ENCODE measurements at places on chromosomes 11 and 22.

DNA sequence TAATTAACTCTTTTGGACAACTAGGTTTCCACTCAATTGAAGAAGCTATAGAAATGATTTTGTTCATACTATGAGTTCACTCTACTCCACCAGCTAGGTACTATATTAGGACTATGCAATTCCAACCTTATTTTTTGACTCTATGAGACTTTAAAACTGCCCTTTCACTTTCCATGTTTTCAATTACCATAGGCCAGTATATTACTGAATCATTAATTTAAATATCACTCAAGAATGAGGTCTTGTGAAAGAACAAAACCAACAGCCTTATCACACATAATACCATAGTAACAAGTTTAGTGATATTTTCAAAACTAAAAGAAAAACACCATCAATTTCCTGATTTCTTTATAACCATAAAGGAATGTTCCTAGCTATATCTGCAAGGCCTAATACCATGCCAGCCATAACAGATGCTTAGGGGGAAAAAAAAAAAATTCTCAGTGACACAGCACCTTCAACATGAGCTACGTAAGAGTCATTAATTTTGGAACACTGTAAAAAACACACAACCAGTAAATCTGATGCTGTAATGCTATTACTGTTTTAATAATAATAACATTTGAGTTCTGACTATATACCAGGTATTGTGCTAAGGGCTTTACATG is 6.1 kb downstream of the DCUN1D5 start:
- DNase-seq = no peak

GRCh38 chr22:46537225-46537945 is at the start of gene CELSR1:
CELSR1 (minus strand) TSS chr22:46537620; CDS start chr22:46537170, 450 bp downstream.
- DNase-seq = peak; percentile 85

DNA sequence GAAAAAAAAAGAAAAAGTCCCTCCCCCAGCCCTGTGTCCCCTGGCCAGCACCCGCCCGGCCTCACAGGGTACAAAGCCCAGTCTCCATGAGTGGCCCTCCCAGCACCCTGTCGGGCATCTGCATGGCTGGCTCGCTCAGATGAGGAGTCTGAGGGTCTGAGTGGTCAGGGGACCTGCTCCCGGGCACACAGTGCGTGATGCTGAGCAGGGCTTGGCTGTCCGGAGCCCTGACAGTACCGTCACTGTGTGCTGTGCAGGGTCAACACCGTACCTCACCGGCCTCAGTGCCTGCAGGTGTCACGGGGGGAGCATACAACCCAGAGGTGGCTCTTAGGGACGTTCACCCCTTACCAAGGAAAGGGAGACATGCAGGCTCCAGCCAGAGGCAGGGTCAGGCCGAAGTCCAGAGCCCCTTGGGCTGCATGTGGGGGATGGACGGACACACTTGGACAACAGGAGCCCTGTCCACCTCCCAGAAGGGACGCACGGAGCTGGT is 3.6 kb upstream of the PLXNB2 start:
- DNase-seq = no peak

DNA sequence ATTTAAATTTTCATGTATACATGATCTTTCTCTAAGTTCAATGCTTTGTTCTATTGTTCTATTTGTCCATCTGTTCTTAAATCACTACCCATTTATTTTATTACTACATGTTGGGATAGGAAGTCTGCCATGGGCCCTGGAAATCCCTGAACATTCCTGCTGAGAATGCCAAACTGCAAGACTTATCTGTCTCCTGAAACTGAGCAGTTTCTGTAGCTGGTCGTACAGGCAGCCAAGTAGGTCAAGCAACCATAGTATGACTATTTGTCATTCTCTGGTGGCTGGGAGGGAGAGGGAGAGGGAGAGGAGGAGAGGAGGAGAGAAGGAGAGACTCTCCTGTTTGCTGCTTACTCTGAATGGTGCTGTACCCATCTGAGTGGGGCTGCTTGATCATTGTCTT is 82.8 kb upstream of the SNX19 start:
- DNase-seq = no peak

GRCh38 chr11:119696378-119697222 is 32.4 kb downstream of the NECTIN1 start:
- no peak for DNase-seq

- DNase-seq = peak; percentile 47
Measured at GRCh38 chr11:120034176-120034875, 103.6 kb downstream of the TRIM29 start.

GRCh38 chr11:84103096-84103495 is 816.9 kb upstream of the CCDC90B start:
- DNase-seq = no peak

DNA sequence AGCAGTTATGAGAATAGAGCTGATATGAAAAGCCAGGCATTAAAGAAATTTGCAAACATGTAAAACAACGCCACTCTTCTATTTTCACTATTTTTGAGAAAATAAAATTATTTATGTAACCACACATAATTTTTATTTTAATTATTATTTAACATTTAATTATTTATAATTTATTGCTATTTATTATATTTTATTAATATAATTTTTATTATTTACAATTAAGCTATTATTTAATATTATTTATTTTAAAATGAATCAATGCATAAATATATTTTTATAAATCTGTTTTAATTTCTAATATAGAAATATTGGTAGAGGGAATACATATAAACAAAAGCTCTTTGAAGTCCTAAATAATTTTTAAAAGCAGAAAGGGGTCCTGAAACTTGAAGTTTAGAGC is 36.7 kb downstream of the KIF18A start:
- DNase-seq = no peak

DNA sequence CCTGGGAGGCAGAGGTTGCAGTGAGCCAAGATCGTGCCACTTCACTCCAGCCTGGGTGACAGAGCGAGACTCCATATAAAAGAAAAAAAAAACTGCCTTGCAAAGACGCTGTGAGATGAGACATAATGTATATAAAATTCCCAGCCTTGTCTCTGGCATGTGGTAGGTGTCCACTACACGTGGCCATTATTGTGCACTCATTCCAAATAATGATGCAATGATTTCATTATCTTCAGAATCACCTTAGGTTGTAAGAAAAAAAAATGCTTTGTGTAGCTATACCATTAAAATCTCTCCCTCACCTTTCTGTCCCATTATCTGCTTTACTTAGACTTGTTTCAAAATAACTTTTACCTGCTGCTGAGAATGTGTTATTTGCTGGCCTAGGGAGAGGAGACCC is 41.6 kb downstream of the C11orf96 start:
- DNase-seq = no peak

GRCh38 chr11:41414771-41415440 is 44.5 kb downstream of the LRRC4C start:
- no peak for DNase-seq

DNA sequence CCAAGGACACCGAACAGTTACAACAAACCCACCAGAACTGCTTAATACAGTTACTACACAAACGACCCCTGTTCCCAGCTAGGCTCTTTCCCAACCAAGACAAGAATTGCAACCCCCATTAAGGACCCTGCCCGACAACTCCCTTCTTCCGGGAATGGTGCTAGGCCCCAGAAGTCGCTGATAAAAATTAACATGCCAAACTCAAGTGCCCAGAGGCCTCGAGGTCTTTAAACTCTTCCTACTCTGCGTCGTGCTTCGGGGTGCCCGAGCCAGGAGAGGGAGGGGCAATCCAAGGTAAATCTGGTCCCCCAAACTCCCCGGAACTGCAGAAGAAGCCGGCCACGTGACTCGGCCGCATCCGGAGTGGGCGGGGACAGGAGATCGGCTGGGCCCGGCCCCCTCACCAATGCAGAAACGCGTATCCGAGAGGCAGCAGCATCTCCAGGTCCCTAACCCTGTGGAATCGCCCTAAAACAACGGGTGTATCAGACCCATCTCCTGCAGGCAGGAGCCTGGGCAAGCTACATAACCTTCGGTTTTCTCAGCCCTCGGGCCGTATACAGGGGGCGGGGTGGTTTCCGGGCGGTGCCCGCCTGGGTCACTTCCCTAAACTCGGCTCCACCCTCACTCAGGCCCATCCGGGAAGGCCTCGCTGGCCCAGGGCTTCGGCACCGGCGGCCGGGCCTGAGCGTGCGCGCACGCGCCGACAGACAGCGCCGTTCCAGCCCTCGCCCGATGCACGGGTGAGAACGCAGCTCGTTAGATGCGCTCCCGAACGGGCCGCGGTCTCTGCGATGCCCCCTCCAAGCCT is 1.1 kb downstream of the CFL1 start:
- DNase-seq = no peak

DNA sequence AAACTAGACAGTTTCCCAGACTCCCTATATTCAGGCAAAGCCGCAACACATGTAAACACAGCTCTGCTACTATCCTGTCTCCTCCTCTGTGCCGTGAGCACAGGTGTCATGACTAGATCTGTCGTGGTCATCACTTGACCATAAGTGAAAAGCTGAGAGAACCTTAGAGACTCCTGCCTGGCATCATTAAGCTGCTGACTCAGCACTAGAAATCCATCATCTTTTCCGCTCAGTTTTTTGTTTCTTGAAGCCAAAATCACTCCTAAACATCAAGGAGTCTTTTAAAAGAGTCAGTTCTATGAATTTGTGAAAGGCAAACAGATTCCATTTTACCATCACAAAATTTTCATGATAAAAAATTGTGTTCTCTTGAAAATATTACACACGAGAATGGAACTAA is 102.5 kb upstream of the TP53AIP1 start:
- DNase-seq = no peak

DNA sequence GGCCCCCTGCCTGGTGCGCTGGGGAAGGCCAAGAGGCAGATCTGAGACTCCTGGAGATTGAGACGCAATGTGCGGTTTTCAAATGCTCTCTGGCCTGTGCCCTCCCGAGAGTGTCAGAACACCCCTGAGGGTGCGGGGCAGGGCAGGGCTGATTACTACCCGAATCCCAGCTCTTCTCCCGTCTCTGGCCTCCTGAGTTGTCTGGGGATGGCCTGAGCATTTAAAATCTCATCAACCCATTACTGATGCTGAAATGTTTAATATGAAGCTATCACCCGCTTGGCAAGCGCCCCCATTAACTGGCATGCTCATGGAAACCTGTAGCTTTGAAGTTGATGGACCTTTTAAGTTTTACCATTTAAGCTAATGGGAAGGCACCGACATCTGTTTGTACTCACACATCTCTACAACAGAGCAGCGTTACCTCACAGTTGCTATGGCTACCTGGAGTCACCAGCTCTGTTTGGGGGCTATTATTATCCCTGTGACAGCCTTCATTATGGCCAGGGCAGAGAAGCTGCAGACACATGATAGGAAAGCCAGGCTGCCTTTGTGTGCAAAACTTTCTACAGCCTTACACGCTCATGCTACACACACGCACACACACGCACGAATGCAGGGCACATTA is 3.6 kb upstream of the MB start:
- DNase-seq = no peak

DNA sequence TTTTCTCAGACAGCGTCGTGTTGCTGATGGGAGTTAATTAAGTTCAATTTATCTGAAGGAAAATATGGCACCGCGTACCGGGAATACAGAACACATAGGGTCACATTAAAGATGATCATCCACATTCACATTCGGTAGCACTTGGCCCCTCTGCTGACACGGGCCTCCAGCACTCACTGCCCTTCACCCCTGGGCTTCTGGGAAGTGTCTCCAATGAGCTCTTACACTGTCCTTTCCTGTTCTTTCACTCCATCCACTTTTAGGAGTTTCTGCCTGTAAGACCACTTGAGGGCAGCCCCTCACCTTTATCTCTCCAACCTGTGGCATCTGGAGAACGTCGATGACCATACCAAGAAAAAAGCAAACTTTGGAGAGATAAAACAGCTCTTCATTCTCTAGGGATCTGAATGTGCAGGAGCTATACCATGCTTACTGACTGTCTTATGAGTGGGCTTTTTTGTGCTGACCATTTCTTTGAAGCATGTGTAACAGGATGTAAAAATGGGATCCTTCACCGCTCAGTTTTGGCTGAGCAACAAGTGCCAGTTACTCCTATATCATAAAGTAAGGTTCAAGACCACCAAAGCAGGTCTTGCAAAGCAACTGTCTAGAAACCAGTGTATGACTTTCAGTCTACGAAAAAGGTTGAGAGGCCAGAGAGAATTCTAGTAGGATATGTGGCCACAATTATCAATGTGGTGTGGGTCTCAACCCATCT is 1.1 kb upstream of the SERGEF start:
- no peak for DNase-seq
